Colonic mucosa (tissue), 4 donors: ENCODE measurements at places on chromosomes 3 and 15.

- DNase-seq = peak; percentile 86
Observed at GRCh38 chr3:139111392-139112229, 66.9 kb upstream of the PRR23C start.

- no peak for DNase-seq
Observed at GRCh38 chr3:10365791-10366190, 44.9 kb upstream of the SEC13 start.

GRCh38 chr15:84992157-84992944 is 10.7 kb downstream of the PDE8A start:
- peak; percentile 52 for DNase-seq

- DNase-seq = no peak
Observed at GRCh38 chr3:61354604-61355003, 103.4 kb upstream of the FHIT start.

- no peak for DNase-seq
Observed at GRCh38 chr15:92651877-92652575, 3.5 kb downstream of the FAM174B start.

DNA sequence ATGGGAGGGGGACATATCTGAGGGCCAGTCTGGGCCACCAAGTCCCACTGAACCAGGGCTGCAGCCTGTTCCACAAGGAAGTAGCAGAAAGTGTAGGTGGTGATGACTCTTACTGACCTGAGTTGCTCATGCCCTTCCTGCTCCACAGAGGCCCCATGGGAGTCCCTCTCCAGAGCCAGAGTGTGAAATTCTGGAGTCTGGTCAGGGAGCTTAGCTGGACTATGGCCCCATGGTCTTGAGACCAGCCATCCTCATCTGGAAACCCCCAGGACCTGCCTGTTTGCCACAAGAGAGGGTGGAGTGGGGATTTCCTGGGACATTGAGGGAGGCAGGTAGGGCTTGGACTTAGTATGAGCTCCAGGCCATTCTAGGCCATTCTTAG is 3.0 kb downstream of the SPINT1 start:
- no peak for DNase-seq
